ENCODE measurements at places on chromosomes 7 and 10. TPM values are rescaled to one million over a fixed set of nuclear protein-coding genes. Genes with fewer than 3 reads are reported as not detected.

Gene ASIC3
- total RNA-seq: 13.8 TPM

GRCh38 chr7:40544871-40545303 is 410.1 kb downstream of the SUGCT start:
- no peaks in the 10 kb centered on the region for H3K4me1 ChIP-seq
- DNase-seq: no peak
- no peaks in the 10 kb centered on the region for H3K27me3 ChIP-seq
- no peaks in the 10 kb centered on the region for H3K36me3 ChIP-seq
- no peak overlapping the region for H3K4me3 ChIP-seq
- no peak overlapping the region for H3K27ac ChIP-seq

GRCh38 chr7:93185303-93186027 is 37.3 kb upstream of the SAMD9L start:
- H3K4me3 ChIP-seq: no peak overlapping the region
- H3K4me1 ChIP-seq: no peaks in the 10 kb centered on the region
- H3K27me3 ChIP-seq: peaks cover 4% of the 10 kb centered on the region

DNA sequence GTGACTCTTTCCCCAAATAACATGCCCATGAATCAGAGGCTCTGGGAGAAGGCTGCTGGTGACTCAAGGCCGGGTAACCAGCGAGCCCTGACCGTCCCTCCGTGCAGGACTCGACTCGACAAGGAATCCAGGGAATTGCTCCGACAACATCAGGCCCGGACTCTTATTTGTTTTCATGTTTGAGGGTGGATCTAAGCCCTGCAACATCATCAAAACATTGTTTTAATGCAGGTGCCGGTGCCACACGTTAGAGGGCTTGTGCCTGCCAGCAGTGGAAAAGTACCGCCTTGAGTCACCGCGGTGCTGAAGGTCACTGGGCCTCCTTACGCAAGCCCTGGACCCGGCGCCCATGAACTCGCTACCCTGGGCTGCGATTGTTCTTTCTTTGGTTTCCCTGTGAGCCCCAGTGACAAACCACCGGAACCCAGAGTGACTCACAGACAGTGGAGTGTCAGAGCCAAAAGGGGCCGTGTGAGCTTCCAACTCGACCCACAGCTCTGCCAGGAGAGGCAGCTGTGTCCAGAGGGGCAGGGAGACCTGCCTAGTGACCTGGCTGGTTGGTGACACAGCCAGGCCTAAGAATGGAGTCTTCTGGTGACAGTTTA is 139.4 kb upstream of the SHH start:
- no peak for DNase-seq
- H3K4me1 ChIP-seq: no peaks in the 10 kb centered on the region
- H3K27ac ChIP-seq: no peak overlapping the region
- H3K4me3 ChIP-seq: no peak overlapping the region
